ENCODE measurements at places on chromosomes 3 and 15.

GRCh38 chr15:88700716-88701115 is 61.9 kb downstream of the ISG20 start:
- DNase-seq = no peak

GRCh38 chr3:88444251-88444650 is 294.5 kb downstream of the C3orf38 start:
- DNase-seq = no peak

DNA sequence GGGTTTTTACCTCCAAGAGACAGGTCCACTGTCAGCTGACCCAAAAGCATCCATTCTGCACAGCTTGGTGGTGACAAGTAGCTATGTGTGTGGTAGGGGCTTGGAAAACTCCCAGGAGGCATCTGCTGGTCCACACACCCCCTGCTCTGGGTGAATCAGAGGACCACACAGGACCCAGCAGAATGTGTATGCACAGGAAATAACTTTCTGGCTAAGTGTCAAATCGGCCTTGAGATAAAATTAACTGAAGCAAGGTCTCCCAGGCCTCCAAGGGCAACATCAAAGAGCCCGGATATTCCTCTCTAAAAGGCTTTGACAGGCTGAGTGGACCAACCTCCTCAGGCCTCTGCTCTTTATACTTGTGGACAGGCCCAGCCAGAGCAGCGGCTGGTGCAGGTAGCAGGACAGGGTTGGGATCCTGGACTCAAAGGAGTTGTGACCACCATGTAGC is 66.5 kb downstream of the CTNNB1 start:
- no peak for DNase-seq

GRCh38 chr15:33226559-33227181 is 32.2 kb upstream of the FMN1 start:
- DNase-seq = peak; percentile 10

GRCh38 chr3:79047581-79047980 is 720.2 kb downstream of the ROBO1 start:
- no peak for DNase-seq

DNA sequence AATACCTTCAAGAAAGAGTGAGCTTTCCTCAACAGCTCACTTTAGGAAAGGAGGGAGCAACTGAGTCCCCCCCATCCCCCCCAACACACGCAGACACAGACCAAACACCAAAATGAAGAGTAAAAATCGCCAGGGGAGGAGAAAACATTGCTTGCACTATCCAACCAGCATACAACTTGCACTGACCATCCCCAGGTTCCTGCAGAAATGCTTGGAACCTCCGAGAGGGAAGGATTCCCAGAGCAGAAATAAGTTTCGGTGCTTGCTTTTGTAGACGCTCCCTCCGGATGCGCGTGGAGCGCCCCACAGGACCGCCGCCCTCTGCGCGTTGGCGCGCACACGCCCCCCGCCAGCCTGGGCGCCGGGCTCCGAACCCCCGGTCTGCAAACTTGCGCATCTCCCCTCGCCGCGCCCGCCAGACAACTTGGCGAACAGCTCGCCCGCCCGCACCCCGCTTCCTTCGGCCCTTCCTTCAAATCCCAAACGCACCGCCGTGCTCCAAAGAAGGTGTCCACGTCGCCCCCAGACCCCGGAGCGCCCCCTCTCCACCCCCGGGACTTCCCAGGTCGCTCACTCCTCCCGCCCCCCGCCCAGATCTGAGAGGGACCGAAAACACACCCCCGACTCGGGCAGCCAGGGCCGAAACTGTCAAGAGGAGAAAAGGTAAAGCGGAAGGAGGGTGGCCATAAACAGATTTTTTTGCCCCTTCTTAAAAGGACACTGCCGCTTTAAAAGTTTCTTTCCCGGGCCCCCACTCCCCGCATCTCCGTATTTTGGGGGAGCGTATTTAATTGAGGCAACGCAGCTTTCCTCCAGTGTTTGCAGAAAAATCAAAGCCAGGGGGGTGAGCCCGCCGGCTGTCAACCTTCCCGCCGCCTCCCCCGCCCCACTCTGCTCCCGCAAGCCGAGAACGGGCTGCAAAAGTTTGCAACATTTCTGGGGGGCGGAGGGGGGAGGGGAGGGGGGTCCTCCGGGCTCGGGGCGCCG is 859 bp downstream of the RORA start:
- DNase-seq = no peak
